NCI-H1105 treated with DMSO at 0.1 percent for 48 hours (cell line): ENCODE measurements at places on chromosomes 4 and X.

GRCh38 chr4:83125738-83126141, 11.2 kb upstream of the PLAC8 start:
- no peak for DNase-seq

- no peak for DNase-seq
Measured at GRCh38 chrX:24877854-24878650, 137.7 kb downstream of the ARX start.

- no peak for DNase-seq
Measured at GRCh38 chrX:16618422-16618821, 31.5 kb upstream of the S100G start.

GRCh38 chr4:78136109-78137081, 79.3 kb downstream of the FRAS1 start:
- no peak for DNase-seq

DNA sequence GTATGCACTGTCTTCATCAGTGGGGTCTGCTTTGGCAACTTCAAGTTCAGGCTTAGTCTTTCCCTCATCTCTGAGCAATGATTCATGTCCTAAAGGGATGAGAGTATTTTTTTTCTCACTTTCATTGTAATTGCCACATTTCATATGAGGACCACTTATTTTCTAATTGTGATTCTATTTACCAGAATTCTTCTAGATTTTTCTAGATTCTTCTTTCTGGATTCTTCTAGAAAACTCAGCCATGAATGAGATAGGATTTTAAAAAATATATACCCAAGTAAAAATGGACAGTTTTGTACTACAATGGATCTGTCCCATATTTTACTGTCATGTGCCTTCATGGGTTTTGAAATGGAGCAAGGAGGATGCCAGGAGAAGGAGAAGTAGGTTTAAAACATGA, 78.4 kb downstream of the TSPAN7 start:
- no peak for DNase-seq

GRCh38 chr4:140533951-140534480, 10.0 kb downstream of the ELMOD2 start:
- no peak for DNase-seq

DNA sequence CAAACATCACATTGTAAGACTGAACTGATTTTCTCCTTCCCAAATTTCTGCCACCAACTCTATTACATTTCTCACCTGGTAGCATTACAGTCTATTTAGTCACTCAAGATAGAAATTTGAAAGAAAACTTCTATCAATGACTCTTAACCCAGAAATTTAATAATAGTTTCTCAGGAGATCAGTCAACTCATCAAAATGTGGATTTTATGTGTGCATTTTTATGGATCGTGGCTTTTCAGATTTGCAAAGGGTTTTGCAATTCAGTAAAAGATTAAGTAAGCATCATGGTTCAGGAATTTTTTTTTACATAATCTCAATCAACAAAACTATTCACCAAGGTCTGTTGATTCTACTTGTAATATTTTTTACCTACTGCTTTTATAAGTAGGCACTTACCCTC, 111.1 kb downstream of the CFAP299 start:
- DNase-seq: no peak

DNA sequence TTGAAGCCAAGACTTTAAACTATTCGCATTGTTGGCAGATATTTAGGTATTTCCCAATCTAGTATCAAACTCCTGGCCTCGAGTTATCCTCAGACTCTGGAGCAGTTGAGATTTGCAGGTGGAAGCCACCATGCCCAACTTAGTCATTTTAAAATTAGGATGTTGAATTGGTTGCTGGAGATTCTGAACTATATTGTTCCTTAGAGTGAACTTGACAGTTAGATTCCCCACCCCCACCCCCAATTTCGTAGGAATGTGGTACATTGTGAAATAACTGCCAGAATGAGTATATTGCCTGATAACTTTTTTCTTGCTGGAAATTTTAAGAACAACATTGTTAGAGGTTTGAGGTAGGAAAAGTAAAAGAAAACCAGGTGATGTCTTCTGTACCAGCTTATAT, 2.3 kb downstream of the NOCT start:
- DNase-seq: no peak

- DNase-seq: no peak
Measured at GRCh38 chrX:46793386-46794143, 34.6 kb upstream of the SLC9A7 start.

GRCh38 chrX:33204889-33205288, 6.5 kb downstream of the DMD start:
- no peak for DNase-seq

DNA sequence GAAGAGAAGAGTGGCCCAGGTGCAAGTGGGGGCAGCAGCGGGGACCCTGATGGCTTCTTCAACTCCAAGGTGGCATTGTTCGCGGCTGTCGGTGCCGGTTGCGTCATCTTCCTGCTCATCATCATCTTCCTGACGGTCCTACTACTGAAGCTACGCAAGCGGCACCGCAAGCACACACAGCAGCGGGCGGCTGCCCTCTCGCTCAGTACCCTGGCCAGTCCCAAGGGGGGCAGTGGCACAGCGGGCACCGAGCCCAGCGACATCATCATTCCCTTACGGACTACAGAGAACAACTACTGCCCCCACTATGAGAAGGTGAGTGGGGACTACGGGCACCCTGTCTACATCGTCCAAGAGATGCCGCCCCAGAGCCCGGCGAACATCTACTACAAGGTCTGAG, 11.4 kb downstream of the EFNB1 start:
- DNase-seq: no peak

- DNase-seq: no peak
Measured at GRCh38 chr4:151692443-151692782, 68.4 kb downstream of the GATB start.

DNA sequence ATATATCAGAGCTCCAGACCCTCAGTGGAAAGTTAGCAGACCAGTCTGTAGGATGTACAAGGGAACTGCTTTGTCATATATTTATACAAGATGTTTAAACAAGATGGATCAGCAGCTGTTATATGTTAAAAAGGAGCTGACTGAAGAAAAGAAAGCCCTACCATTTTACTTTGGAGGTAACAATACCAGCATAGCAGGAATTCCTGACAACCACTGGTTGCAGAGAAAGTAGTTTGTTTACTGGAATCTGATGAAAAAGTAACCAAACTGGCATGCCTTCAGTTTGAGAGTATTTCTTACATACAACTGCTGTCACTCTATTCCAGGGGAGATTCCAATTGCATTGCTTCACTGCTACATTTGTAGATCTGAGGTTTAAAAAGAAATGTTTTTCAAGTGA, 49.5 kb upstream of the GABRQ start:
- DNase-seq: no peak

GRCh38 chr4:37584493-37585060, 101.6 kb downstream of the RELL1 start:
- no peak for DNase-seq

GRCh38 chr4:2393353-2394270, 24.8 kb downstream of the ZFYVE28 start:
- DNase-seq: no peak

- no peak for DNase-seq
Measured at GRCh38 chrX:27336466-27337091, 126.6 kb downstream of the PPP4R3C start.

DNA sequence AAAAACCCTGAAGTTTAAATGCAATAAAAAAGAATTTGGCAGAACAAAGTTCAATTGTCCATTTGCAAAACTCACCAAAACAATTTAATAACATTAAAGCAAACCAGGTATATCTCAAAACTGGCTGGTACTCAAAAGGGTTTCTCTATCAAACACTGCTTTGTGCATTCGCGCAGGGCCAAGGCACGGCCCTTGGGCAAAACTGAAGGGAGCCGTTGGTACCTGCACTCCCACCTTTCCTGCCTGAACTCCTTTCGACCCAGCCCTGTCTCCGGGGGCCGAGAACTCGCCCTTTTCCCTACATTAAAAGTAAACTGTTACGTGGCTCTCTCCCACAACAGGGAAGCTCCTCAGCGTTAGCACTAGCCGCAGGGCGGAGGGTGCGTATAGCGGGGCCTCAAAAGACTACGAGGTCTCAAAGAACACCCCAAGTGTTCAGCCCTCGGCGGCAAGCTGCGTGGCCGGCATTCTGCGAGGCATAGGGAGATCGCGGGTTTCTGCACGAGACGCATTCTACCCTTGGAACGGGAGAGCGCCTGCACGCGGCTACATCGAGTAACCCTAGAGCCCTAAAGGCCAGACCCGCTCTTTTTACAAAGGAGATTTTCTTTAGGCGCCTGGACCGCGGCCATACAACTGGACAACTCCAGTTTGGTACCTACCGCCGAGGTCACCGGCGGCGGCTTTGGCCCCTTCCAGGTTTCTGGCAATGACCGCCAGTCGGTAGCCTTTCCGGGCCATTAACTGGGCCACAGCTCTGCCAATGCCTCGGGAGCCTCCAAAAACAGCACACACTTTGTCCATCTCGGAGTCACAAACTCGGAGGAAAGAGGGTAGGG, 550 bp downstream of the CBR4 start:
- peak; percentile 42 for DNase-seq

GRCh38 chr4:40305328-40306170, 29.6 kb upstream of the CHRNA9 start:
- no peak for DNase-seq

GRCh38 chrX:133859860-133860259, 125.5 kb downstream of the GPC3 start:
- DNase-seq: peak; percentile 59

GRCh38 chr4:5166377-5166776, 115.1 kb downstream of the STK32B start:
- no peak for DNase-seq

GRCh38 chr4:56298236-56298635, 89.1 kb downstream of the AASDH start:
- DNase-seq: no peak

DNA sequence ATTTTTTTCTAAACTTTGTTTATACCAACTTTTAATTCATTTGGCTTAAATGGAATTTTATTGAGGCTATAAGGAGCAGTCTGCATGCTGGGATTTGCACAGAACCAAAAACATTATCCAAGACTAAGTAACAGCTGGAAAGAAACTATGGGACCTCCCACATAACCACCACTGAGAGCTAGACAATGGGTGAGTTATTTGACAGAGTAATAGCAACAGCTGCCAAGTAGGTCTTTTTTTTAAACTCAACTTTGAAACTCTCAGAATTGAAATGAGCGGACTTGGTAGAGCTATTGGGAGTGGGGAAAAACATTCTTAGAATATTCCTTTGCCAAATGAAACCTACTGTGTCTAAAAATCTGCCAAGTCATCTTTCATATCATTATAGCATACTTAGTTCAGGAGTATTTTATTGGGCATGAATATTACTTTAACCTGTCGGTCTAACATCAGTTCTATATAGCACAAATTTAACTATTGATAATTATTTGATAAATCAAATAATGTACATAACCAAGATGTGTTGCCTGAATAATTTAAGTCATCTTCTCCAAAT, 1428.0 kb downstream of the PCDH7 start:
- DNase-seq: no peak
